ENCODE measurements at places on chromosomes 12 and 14.

GRCh38 chr12:26133521-26133920 lies 8.7 kb upstream of the BHLHE41 start:
- DNase-seq = no peak

DNA sequence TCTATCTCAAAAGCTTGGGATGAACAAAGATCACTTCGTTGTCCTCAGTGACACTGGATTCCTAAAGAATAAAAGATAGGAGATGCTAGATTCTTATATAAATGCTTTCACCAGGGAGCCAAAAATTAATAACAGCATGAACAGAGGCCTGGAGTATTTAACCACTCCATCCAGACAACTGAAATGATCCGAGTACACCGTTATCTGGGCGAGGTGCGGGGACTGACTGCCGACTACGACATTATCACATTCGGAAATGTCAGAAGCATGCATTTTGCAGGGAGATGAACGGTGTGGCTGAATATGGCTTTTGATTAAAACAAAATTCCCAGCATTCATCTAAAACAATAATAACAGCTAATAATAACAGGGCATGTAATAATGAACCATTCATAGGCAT lies 56.6 kb downstream of the TRPV4 start:
- no peak for DNase-seq

DNA sequence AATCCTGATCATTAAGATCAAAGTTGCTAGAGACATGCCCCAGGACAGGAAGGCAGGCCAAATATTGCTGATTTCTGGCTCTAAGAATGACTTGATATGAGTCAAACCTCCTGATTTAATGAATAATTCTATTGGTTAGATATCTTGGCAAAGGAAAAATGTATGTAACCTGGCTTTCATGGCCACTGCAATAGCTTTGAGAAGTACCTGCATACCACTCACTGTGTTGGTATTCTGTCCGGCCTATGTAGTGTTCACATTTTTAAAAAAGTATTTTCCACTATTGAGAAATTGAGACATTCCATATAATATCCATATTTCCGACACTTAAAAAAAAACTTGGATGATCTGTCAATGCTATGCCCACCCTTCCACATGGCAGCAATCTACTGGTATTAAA lies 283.1 kb upstream of the SOX5 start:
- DNase-seq = no peak

DNA sequence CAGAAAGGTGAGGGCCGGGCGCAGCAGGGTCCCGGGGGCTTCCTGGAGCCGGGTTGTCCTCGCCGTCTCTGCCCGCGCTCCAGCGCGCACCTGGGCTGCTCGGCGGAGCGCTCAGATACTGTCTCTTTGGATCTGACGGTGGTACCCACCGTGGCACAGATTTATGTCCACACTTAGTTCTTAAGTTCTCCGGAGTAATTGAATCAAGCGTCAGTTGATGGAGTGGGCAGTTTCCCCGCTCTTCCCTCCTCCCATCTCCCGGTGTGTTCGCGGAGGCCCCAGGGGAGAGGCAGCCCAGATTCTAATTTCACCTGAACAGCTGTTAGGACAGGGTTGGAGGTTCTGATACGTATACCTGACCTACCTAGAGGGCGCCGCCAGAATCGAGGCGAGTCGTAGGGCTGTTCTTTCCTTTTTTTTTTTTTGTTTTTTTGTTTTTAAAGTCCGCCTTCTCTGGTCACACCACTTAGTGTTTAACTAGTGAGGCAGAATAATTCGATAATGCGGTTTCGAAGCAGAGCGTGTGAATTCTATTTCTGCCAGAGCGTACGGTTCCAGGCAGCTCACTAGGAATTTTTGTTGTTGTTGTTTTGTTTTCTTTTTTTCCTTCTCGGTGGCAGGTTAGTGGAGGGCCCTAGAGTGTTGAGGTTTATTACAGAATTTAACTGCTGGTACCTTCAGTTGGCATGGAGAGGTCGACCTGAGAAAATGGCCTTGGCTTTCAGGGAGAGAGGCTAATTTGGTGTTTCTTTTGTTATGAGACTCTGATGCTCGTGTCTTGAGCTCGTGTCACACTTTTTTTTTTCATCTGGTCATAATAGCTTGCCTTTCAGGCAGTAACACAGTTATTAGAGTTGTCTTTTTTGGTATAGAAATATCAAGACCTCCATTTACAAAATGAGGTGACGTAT lies 22.3 kb upstream of the GNS start:
- DNase-seq = no peak

GRCh38 chr14:55151601-55152000 lies 22.5 kb downstream of the LGALS3 start:
- DNase-seq = no peak

DNA sequence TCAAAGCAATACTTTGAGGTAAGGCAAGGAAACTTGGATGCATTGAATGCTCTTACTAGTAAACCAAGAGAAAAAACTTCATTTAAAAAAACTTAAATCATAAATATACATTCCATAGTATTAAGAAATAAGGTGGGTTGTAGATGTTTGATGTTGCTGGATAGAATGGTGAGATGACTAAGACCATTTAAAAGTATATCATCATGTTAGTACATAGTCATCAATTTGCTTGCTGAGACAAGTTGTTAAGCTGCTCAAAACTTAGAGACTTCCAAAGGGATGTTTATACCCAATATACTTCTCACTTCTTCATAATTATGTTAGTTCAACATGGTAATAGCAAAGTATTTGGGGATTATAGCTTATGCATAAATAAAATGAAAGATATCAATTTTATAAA lies 675.5 kb upstream of the MGAT4C start:
- DNase-seq = no peak

DNA sequence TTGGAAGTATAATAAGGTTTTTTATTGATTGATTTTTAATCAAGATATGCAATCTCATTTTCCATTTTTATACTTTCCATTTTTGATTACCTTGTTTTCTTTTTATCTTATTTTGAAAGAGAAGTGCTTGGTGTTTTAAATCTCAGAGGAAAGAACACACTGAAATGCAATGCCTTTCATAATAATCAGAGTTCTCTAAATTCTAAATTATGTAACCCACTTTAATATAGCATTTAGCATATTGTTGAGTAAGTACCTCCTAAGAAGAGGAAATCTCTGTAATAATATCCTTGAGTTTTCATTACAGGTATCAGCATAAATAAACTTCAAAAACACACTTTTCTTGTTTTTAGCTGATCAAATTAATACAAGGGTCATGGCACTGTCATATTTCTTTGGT lies 96.9 kb downstream of the GTF2A1 start:
- DNase-seq = no peak

GRCh38 chr12:56565510-56566101 lies 44.0 kb downstream of the RBMS2 start:
- no peak for DNase-seq

- no peak for DNase-seq
Measured at GRCh38 chr14:94685166-94685581, 73.0 kb downstream of the SERPINA3 start.

- DNase-seq = no peak
Measured at GRCh38 chr12:28440081-28440608, 249.9 kb downstream of the CCDC91 start.

DNA sequence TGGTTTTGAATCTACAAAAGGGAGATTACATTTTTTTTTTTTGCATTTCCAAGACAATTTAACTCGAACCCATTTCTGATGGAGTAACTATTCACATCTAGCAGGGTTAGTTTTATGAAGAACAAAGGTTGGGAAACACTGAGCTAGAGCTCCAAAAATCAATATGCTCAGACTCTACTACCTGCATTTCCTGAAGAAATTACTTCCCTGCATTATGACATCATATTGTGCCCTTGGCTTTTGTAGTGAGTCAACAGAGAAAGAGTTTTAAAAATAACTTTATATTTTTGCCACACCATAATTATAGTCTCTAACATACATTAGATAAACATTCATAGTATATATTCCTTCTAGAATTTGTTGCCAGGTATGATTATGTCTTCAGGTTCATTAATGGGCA lies 14.8 kb downstream of the GRIP1 start:
- no peak for DNase-seq
